Cardiac muscle cell (in vitro differentiated cells and primary cell): ENCODE measurements at places on chromosomes 5 and 9.

DNA sequence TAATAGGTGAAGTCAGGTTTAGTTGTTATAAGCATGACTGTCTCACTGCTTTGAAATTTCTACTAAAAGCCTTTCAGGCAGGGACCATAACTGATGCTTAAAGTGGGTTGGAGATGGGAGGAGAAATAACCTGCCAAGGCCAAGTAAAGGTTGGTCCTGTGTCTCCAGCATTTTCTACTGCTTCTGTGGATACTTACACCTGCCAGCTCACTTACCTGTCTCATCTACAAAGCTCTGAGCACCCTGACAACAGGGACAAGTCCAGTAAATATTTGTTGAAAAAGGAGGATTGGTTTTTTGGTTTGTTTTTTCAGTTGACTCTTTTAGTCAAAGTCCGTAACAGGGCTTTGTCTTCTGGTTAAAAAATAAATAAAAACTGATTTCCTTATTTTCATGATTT lies 38.6 kb downstream of the GRAMD2B start:
- no peak for DNase-seq

GRCh38 chr5:107248066-107248695 lies 422.6 kb downstream of the EFNA5 start:
- peak; percentile 65 for DNase-seq

GRCh38 chr5:67133217-67133616 lies 63.4 kb downstream of the CD180 start:
- no peak for DNase-seq

- peak; percentile 84 for DNase-seq
These were observed at the start of gene CIZ1 for GRCh38 chr9:128191406-128192046. TSS of gene CIZ1 (minus strand) at chr9:128191572. CDS start at chr9:128190857, 715 bp downstream.

- peak; percentile 86 for DNase-seq
These were observed 134.7 kb downstream of the MACIR start for GRCh38 chr5:103393101-103393754.

DNA sequence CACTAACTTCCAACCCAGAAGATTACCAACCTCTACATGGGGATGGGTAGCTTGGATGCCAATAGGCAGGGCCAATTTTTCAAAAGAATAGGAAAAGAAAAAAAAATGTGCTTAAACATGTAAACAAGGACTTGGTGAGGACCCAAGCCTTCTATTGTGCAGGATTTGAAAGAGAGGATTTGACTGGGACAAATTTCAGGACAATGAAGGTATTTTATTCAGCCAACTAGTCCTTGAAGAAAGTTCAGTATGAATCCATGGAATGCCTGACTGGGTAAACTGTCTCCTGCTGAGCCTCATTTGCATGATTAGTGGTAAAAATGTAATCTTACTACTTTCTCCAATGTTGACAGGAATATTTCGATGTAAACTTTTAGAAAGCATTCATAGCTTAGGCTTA lies 192.5 kb upstream of the RORB start:
- DNase-seq = no peak

GRCh38 chr9:131943351-131943841 lies 136.3 kb downstream of the MED27 start:
- no peak for DNase-seq

DNA sequence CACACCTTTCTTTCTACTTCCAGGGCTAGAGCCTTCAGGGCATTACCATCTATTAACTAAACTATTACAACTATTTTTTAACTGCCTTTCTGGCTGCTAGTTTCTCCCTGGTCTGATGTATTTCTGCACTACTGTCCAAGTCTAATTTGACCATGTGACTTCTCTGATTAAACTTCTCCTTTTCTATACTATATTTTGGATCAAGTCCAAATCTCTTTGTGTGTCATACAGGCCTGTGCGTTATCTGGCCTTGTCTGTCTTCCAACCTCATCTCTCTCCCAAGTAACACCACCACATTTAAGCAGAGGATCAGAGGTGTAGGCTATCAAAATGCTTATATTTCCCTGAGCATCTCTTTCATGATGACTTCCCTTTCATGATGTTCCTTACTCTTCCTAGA lies 47.2 kb upstream of the OR13F1 start:
- DNase-seq = no peak

GRCh38 chr5:172597755-172598155 lies 43.3 kb upstream of the NEURL1B start:
- no peak for DNase-seq

DNA sequence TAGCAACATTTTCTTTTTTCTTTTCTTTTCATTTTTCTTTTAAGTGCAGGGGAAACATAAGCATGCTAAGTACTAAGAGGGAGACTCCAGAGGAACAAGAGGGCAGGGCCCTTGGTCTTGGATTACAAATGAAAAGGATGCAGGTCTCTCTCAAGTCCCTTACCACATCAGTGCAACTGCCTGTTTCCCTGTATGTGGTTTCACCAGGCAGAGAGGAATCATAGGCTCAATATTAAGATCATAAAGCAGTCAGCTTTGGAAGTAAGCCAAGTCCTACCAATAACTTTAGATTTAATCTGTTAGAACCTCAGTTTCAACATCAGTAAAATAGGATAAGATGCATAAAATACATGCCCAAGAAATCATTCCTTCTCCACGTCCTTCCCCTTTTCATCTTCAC lies 422.7 kb upstream of the PAPPA start:
- no peak for DNase-seq

- DNase-seq = peak; percentile 14
These were observed 253.3 kb downstream of the EDIL3 start for GRCh38 chr5:84131372-84131771.

GRCh38 chr9:33131790-33132772 lies 35.1 kb downstream of the B4GALT1 start:
- peak; percentile 74 for DNase-seq

DNA sequence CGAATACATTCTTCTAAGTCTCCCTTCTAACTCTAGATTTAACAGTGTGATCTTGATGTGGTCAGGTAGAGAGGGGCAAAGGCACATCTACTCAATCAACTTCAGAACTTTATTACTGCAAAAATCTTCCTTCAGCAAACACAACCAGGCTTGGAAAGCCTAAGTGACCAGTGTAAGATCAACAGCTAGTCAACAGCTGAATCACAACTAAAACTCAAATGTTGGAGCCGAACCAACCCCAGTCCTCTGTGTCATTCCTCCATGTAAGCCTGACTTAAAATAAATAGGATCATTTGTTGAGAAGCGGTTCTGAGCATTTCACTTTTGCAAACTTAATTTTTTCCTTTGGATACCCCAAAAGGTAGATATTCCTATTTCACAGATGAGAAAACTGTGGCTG lies 352.7 kb downstream of the EBF1 start:
- no peak for DNase-seq

DNA sequence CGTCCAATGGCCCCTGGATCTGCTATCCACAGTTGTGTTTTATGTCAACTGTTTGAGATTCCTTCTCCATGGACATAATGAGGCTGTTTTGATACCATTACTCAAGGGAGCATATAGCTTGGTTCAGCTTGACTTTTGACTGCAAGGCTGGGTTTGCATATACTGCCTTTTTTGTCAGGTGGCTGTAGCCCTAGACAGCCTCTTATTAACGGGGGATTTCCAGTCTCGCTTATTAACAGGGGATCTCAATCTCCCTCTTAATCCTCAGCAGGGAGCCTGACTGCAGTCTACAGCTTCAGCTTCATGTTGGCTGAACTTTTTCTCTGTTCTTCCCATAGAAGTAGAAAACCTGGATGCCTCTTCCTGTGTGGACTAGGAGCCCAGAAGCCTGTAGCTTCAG lies 73.7 kb upstream of the TNC start:
- no peak for DNase-seq

- no peak for DNase-seq
These were observed 27.6 kb downstream of the KIF4B start for GRCh38 chr5:155040984-155041653.

DNA sequence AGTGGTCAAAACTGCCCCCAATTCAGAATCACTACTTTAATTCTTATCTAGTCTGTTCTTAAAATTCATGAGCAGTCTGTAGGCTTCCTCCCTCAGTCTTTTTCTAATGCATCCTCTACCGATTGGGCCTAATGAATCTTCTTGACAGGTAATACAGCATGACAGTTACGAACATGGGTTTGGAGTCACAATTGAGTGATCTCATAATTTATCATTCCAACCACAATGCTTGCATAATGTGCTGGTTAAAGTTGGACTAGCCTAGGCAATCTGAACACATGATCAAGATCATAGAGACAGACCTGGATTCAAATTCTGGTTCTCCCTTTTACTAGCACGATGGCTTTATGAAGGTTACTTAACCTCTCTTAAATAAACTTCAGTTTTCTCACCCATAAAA lies 33.1 kb upstream of the SETD9 start:
- DNase-seq = no peak

GRCh38 chr9:134144801-134145200 lies 8.9 kb downstream of the WDR5 start:
- DNase-seq = no peak

- DNase-seq = no peak
These were observed 522.6 kb upstream of the COX7C start for GRCh38 chr5:86095092-86095491.

DNA sequence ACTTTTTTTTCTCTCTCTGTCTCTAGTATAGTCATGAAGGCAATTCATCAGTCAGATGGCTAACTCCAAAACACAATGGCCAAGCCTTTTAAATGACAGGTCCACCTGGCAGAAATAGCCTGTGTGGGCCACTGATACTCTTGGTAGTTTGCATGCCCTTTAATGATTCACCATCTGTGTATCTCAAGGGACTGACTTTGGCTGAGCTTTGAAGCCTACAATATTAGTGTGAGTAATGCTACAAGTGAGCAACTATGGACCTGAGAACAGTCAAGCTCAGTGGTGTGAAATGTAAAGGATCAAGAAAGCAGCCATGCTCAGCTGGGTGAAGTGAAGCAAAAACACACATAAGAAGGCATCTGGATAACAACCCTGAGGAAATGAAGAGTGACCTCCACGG lies 506.9 kb downstream of the TLE1 start:
- peak; percentile 25 for DNase-seq

DNA sequence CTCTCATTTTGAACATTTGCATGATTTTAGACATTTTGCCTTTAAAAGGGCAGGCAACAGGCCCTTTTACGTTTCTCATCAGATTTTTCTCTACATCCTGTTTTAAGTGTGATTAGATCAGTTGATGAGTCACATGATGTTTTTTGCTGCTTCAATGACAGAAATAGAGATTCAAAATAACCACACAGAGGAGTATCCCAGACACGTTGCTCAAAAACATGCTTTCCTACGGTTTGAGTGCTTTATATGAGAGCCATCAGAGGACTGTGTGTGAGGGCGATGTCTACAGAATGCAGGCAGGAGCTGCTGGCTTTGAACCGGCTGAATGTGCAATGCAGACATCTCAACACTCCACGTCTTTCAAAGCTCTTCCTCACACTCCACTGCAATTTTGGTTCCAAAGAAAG lies 42.1 kb downstream of the OTULIN start:
- DNase-seq = no peak

DNA sequence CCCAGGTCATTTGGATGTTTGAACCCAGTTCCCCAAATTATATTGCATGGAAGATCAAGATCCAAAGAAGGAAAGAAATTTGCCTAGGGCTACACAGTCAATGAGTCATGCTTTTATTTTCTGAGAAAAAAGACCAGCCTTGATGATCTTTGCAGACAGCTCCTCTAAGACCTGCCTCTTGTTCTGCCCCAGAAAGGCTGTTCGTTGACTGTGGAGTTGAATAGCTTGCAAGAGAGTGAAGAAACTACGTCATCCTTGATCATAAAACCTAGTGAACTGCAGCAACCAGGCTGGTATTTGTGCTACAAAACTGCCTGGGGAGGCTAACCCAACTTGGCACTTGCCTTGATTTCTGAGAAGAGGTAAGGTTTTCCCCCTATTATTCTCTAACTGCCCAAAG lies 263.9 kb downstream of the PAPPA start:
- DNase-seq = no peak

- no peak for DNase-seq
These were observed 3.5 kb downstream of the PANK3 start for GRCh38 chr5:168575391-168576372.

GRCh38 chr5:68222310-68222709 lies 6.8 kb downstream of the PIK3R1 start:
- DNase-seq = no peak

- DNase-seq = no peak
These were observed 136.6 kb upstream of the OTULINL start for GRCh38 chr5:14445013-14445412.

DNA sequence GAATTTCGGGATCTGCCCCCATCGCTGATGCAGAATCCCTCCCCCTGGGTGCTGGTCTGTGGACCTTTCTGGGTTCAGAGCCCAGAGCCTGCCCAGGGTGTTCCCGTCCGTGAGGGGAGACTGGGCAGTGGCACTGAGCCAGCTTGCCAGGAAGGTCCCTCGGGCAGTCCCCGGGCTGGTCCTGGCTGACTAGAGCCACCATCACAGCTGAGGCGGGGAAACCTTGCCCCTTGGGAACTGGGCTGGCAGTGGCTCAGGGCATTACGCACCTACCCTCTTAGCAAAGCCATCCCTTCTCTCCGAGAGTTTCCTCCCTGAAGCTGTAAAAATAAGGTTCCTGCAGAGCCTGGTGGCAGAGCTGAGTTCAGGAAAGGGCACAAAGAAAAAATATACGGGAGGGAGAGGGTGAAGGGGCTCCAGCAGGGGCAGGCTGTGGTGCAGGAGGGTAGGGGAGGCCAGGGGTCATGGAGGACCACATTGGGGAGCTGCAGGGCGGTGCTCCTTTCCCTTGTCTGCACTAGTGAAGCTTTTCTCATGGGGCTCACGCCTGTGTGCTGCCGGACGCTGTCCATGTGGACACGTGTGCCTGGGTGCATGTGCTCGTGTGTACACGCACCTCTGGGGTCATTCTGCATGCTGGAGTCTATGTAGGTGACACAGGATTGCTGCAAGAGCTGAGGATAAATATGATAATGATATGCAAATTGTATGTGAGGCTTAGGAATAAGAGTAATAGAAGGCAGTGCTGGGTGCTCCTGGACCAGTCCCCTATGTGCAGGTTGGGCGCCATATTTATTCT lies 118.9 kb downstream of the LHX2 start:
- DNase-seq = no peak

DNA sequence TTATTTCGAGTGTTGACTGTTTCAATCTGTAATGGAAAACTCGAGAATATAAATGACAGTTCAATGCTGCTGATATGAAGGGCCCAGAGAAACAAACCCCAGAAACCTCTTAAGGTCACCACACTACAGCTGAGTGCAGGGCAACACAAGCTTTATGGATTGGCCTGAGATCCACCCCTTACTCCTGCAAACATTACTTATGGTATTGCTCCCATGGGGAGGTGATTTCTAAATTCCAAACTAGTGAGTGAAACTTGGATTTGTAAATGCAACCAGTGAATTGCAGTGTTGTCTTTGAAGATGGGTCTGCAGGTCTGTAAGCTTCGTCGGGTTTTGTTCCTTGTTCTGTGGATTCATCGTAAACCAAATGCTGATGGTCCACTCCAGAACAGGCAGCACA lies 85.4 kb downstream of the NTRK2 start:
- no peak for DNase-seq
